Naive thymus-derived CD4-positive, alpha-beta T cell (primary cell): ENCODE measurements at places on chromosomes 2 and 18.

- H3K27me3 ChIP-seq: no peaks in the 10 kb centered on the region
- no peak overlapping the region for H3K27ac ChIP-seq
- no peaks in the 10 kb centered on the region for H3K4me1 ChIP-seq
- DNase-seq: no peak
These were observed 309.7 kb downstream of the XIRP2 start for GRCh38 chr2:167198009-167198408.

- H3K4me1 ChIP-seq: no peaks in the 10 kb centered on the region
- H3K27ac ChIP-seq: no peak overlapping the region
- no peak overlapping the region for H3K4me3 ChIP-seq
These were observed 288.3 kb upstream of the FBXO11 start for GRCh38 chr2:48194641-48195040.

DNA sequence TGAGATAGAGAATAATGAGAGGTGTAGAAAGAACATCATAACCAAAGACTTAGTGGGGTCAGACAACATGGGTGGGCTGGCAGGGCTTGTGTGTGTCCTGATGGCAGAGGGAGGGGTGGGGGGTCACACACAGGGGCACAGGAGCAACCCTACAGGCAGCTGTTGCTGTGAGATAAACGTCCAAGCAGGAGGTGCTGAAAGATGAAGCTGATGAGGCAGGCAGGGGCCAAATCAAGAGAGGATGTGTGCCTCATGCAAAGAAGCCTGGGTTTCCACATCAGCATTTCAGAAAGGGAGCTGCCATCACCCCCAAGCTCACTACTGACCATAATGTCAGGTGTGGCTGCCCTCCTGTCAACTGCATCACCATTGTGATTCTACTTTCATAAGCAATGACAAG lies 16.0 kb upstream of the SKA1 start:
- no peak for DNase-seq
- H3K4me1 ChIP-seq: peaks cover 8% of the 10 kb centered on the region
- no peaks in the 10 kb centered on the region for H3K36me3 ChIP-seq
- H3K27ac ChIP-seq: no peak overlapping the region
- H3K4me3 ChIP-seq: no peak overlapping the region

GRCh38 chr2:232574674-232575403 lies 24.4 kb downstream of the EIF4E2 start:
- no peaks in the 10 kb centered on the region for H3K27me3 ChIP-seq
- no peak for DNase-seq
- H3K36me3 ChIP-seq: peaks cover 65% of the 10 kb centered on the region
- no peak overlapping the region for H3K4me3 ChIP-seq

GRCh38 chr2:171652416-171652785 lies 34.9 kb upstream of the DYNC1I2 start:
- no peaks in the 10 kb centered on the region for H3K4me1 ChIP-seq
- DNase-seq: no peak
- no peaks in the 10 kb centered on the region for H3K36me3 ChIP-seq
- no peak overlapping the region for H3K27ac ChIP-seq

- H3K4me1 ChIP-seq: peaks cover 8% of the 10 kb centered on the region
- no peak for DNase-seq
- H3K4me3 ChIP-seq: no peak within 1 kb of the TSS
These were observed at the start of gene CAPN14 for GRCh38 chr2:31217465-31218200. CAPN14 (minus strand) TSS chr2:31217515; CDS start chr2:31205447, 12,068 bp downstream.

GRCh38 chr18:42640160-42640559 lies 475.3 kb downstream of the RIT2 start:
- H3K27me3 ChIP-seq: no peaks in the 10 kb centered on the region
- H3K27ac ChIP-seq: no peak overlapping the region
- no peak overlapping the region for H3K4me3 ChIP-seq

- H3K4me1 ChIP-seq: no peaks in the 10 kb centered on the region
- H3K27ac ChIP-seq: no peak overlapping the region
- no peak for DNase-seq
- H3K27me3 ChIP-seq: no peaks in the 10 kb centered on the region
- no peak overlapping the region for H3K4me3 ChIP-seq
- no peaks in the 10 kb centered on the region for H3K36me3 ChIP-seq
These were observed 183.1 kb upstream of the CXCR4 start for GRCh38 chr2:136301006-136301405.

- H3K4me1 ChIP-seq: no peaks in the 10 kb centered on the region
- no peaks in the 10 kb centered on the region for H3K27me3 ChIP-seq
- no peak overlapping the region for H3K27ac ChIP-seq
- no peaks in the 10 kb centered on the region for H3K36me3 ChIP-seq
- H3K4me3 ChIP-seq: no peak overlapping the region
- DNase-seq: no peak
These were observed 137.6 kb upstream of the BCL2L11 start for GRCh38 chr2:110983133-110983532.

DNA sequence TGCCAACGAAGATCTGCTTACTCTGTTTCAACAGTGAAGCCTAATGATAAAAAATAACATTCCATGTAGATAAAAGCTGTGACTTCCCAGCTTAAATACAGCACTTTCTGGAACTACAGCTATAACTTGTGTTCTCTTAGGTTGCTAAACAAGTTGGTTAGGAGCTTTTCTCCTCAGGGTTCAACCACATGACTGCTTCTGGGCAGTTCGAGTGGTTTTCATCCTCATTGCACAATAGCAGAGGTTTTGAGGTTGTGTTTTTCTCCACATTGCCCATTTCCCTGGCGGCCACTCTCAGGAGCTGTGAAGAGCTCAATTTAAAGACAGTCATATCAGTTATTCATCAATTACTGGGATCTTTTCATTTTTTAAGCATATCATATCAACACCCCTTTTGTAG lies 102.2 kb upstream of the CYP1B1 start:
- no peaks in the 10 kb centered on the region for H3K4me1 ChIP-seq
- H3K27me3 ChIP-seq: no peaks in the 10 kb centered on the region
- no peak for DNase-seq
- no peaks in the 10 kb centered on the region for H3K36me3 ChIP-seq
- no peak overlapping the region for H3K27ac ChIP-seq

GRCh38 chr2:8567469-8568260 lies 114.2 kb upstream of the ID2 start:
- no peak overlapping the region for H3K27ac ChIP-seq
- no peak for DNase-seq
- H3K4me1 ChIP-seq: no peaks in the 10 kb centered on the region
- no peaks in the 10 kb centered on the region for H3K36me3 ChIP-seq

- no peak overlapping the region for H3K27ac ChIP-seq
- no peak for DNase-seq
- no peaks in the 10 kb centered on the region for H3K36me3 ChIP-seq
These were observed 125.0 kb upstream of the CD226 start for GRCh38 chr18:70072678-70073077.

- H3K4me1 ChIP-seq: no peaks in the 10 kb centered on the region
- H3K27ac ChIP-seq: no peak overlapping the region
- no peak overlapping the region for H3K4me3 ChIP-seq
- H3K36me3 ChIP-seq: peaks cover 36% of the 10 kb centered on the region
- no peak for DNase-seq
These were observed 27.1 kb downstream of the ASB1 start for GRCh38 chr2:238453842-238454241.

DNA sequence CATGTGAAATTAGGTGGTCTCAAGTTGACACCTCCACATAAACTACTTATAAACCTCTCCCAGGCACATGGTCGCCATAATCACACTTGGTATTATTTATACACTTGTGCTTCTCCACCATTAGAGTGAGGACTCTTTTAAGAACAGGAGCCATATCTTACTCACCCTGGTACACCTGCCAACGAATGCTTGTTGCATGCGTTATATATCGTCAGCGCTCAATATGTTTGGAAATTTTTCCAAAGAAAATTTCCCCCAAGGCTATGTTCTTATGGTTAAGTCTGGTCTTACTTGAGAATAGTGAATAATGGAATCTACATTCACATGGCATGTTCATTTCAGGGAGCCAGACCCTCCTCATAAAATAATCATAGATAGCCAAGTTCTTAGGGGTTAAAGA lies 271.7 kb downstream of the BCL11A start:
- H3K27me3 ChIP-seq: no peaks in the 10 kb centered on the region
- H3K36me3 ChIP-seq: no peaks in the 10 kb centered on the region
- DNase-seq: no peak
- H3K27ac ChIP-seq: no peak overlapping the region
- no peaks in the 10 kb centered on the region for H3K4me1 ChIP-seq

DNA sequence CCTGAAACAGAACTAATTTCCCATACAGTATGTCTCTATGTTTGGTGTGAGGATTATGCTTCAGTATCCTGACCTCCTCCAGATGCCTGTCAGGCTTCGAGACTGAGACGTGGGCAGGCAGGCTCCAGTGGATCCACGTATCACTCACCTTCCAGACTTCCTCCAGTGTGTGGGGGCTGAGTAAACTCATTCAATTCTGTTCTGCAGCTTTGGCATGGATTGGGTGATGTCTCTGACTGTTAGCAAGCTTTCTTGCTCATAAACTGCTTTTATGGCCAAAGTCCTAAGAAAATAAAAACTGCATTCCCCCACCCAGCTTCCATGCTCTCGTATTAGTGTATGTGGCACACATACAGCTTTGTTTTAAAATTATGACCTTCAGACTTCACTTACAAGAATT lies 53.6 kb downstream of the CCDC93 start:
- no peaks in the 10 kb centered on the region for H3K4me1 ChIP-seq
- H3K27ac ChIP-seq: no peak overlapping the region
- no peaks in the 10 kb centered on the region for H3K27me3 ChIP-seq

DNA sequence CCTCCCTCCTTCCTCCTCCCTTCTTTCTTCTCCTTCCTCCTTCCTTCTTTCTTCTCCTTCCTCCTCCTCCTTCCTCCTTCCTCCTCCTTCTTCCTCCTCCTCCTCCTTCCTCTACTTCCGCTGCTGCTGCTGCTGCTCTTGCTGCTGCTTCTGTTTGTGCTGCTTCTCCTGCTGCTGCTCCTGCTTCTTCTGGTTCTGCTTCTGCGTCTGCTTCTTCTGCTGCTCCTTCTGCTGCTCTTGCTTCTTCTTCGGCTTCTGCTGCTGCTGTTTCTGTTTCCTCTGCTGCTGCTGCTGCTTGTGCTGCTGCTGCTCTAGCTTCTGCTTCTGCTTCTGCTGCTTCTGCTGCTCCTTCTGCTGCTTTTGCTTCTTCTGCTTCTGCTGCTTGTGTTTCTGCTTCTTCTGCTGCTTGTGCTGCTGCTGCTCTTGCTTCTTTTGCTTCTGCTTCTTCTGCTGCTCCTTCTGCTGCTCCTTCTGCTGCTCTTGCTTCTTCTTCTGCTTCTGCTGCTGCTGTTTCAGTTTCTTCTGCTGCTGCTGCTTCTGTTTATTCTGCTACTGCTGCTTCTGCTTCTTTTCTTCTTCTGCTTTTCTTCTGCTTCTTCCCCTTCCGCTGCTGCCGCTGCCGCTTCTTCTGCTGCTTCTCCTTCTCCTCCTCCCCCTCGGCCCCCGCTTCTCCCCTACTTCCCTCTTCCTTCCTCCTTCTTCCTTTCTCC lies 8.6 kb downstream of the SNRNP27 start:
- H3K27ac ChIP-seq: peak overlapping the region; percentile 58
- peak overlapping the region; percentile 65 for H3K4me3 ChIP-seq
- no peaks in the 10 kb centered on the region for H3K4me1 ChIP-seq
- H3K27me3 ChIP-seq: no peaks in the 10 kb centered on the region
- DNase-seq: no peak
